ENCODE measurements at places on chromosomes 6 and 20. TPM values are rescaled to one million over a fixed set of nuclear protein-coding genes. Genes with fewer than 3 reads are reported as not detected.
A peak's percentile ranks its signal among the peaks of the same experiment; 100 is the strongest.

DNA sequence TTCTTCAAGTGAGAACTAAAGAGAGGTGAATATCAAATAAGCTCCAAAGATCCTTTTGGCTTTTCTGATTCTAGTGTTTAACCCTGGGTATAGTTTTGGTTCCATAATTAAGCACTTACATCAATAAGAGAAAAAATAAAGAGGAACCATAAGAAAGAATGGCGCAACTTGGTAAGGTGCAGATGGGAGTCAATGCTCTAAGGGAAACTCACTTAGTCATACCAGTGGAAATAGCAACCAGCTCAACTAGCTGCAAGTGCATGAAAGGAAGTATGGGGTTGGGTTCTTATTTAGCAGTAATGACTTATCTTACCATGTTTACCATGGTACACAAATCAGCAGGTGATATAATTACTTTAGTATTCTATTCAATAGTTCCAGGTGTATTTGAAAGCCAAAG, 296.5 kb upstream of the RUNX2 start:
- DNase-seq, result no peak

SLC26A8 gene
- total RNA-seq, result not detected

GRCh38 chr20:40669692-40670091, 19.3 kb downstream of the MAFB start:
- no peak for DNase-seq

- DNase-seq, result no peak
Measured at GRCh38 chr6:111674883-111675282, 69.2 kb upstream of the TRAF3IP2 start.

DNA sequence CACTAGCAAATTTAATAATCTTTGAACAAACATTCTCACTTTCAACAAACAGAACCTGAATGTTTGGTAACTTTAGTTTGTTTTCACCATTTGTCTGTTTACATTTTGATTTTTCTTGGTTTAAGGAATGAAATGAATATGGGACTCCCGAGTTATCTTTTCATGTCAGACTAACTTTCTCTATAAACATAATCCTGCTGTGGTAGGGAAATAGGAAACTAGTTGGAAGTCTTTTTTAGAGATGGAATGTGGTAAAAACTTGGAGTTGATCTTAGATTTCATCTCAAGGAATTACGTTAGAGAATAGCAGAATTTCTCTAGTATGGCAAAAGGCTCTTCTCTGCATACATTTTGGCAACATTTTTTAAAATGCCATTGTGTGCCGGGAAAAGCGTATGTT, 206.5 kb downstream of the CDKAL1 start:
- DNase-seq, result no peak

GRCh38 chr6:128847431-128848210, 35.3 kb upstream of the LAMA2 start:
- DNase-seq, result no peak

- no peak for DNase-seq
Measured at GRCh38 chr20:57879779-57880570, 170.2 kb upstream of the PMEPA1 start.

DNA sequence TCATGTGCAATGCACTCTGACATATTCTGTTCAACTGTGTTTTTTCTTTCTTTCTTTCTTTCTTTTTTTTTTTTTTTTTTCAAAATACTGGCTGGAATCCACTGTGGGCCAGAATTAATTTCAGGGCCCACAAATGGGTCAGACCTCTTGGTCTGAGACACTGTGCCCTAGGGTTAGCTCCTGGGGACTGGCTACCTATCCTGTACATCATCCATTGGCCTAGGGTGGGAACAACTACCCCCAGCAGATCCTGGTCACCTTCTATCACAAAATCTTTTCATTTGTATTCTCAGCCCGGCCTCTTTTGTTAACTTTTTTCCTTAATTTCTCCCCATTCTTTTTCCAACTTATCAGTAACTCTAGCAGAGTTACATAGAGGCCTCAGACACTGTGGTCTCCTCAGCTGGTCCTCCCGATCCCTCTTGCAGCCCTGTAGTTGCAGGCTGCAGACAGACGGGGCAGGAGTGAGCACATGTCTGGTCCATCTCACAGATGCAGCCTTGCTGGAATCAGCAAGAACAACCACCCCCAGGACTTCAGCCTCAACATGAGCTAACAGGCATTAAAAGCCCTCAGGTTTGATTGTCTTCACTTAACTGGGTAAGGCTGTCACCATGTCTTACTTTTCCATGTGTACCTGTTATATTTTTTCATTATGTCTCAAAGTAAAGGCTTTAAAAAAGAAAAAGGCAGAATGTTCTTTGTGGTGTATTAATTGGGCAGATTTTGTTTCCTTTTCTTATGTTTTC, 41.3 kb downstream of the TXLNB start:
- peak; percentile 65 for DNase-seq
